ENCODE measurements at places on chromosomes 11 and 22. TPM values are rescaled to one million over a fixed set of nuclear protein-coding genes. Genes with fewer than 3 reads are reported as not detected.

PIWIL4 gene
- 13.1 TPM for total RNA-seq

FDXACB1 gene
- total RNA-seq, result 4.9 TPM

UBQLNL gene
- 1.2 TPM for total RNA-seq

CASP5 gene
- total RNA-seq, result not detected

TTC17 gene
- total RNA-seq, result 179 TPM

CYTH4 gene
- 9.8 TPM for total RNA-seq

CDC42EP1 gene
- total RNA-seq, result 19.0 TPM

NCF4 gene
- total RNA-seq, result 5.1 TPM

CARD16 gene
- total RNA-seq, result 7.7 TPM

APOL1 gene
- 4.3 TPM for total RNA-seq

APOL5 gene
- 0.44 TPM for total RNA-seq

TTC36 gene
- 2.5 TPM for total RNA-seq

FGF4 gene
- total RNA-seq, result not detected

ARFGAP3 gene
- total RNA-seq, result 60.7 TPM

PANX3 gene
- not detected for total RNA-seq

FUT4 gene
- 10.7 TPM for total RNA-seq

OR52N4 gene
- total RNA-seq, result not detected

OR2AT4 gene
- total RNA-seq, result not detected

SESN3 gene
- total RNA-seq, result 204 TPM

BLID gene
- total RNA-seq, result 8.5 TPM

POU2AF2 gene
- total RNA-seq, result not detected

SULT4A1 gene
- 10.0 TPM for total RNA-seq

PITPNM1 gene
- 79.8 TPM for total RNA-seq

OR10D3 gene
- not detected for total RNA-seq

KDM4E gene
- not detected for total RNA-seq

NAALADL1 gene
- 22.0 TPM for total RNA-seq

SLC15A3 gene
- total RNA-seq, result 14.8 TPM

YPEL1 gene
- 26.9 TPM for total RNA-seq

PRR33 gene
- 0.16 TPM for total RNA-seq

MAPK1 gene
- 64.3 TPM for total RNA-seq

RHOD gene
- total RNA-seq, result 8.1 TPM

THOC5 gene
- 45.9 TPM for total RNA-seq

OR6T1 gene
- not detected for total RNA-seq

OR56A1 gene
- 0.11 TPM for total RNA-seq

CHRNA10 gene
- 0.88 TPM for total RNA-seq

ZNF214 gene
- 18.0 TPM for total RNA-seq

UBASH3B gene
- 6.5 TPM for total RNA-seq

MYBPC3 gene
- total RNA-seq, result 0.11 TPM

STK33 gene
- 36.1 TPM for total RNA-seq

TMEM45B gene
- not detected for total RNA-seq

TMEM86A gene
- 7.3 TPM for total RNA-seq

OVOL1 gene
- total RNA-seq, result 0.49 TPM

MFRP gene
- 5.8 TPM for total RNA-seq

KIF18A gene
- total RNA-seq, result 8.7 TPM

OR2AG2 gene
- total RNA-seq, result 0.16 TPM

GDPD5 gene
- total RNA-seq, result 65.8 TPM

Measured in camera-type eye (tissue), 1 donor.